ENCODE measurements at places on chromosomes 1 and 21. TPM values are rescaled to one million over a fixed set of nuclear protein-coding genes. Genes with fewer than 3 reads are reported as not detected.

Gene HNRNPCL1
- total RNA-seq, result not detected

Gene CHIT1
- total RNA-seq, result 0.07 TPM

DNA sequence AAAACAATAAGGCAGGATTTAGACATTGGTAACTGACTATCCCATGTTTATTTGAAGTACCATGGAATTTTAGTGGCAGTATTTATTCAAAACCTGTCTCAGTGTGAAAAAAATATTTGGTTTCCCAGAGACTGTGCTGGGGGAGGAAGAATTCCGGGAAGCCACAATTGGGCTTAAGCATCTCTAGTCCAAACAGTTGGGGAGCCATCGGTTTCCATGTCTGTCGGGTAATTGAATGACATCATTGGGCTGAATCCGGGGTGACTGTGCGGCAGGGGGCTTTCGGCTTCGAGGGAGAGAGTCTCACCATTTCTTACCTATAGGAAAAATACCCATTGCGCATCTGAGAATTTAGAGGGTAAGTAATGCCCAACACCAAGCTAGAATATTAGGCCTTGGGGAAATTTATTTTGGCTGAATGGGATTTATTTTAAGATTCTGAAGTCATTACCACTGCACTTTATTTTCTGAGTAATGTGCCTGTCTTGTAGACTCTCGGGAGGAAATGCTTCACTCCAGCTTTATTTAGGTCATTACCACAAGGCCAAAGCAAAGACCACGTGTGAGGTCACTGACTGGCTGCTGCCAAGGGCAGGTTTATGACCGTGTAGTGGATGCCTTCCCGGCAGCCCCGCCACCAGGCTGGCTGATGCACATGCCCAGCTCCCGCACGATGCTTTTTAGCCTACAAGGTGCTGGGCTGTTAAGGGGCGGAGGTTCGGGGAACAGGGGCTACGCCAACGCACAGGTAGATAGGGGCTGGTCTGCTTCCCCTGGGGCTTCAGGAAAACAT, 23.1 kb upstream of the UMODL1 start:
- no peak for DNase-seq
- no peak overlapping the region for H3K4me3 ChIP-seq
- H3K36me3 ChIP-seq, result no peaks in the 10 kb centered on the region
- no peak overlapping the region for H3K27ac ChIP-seq
- no peaks in the 10 kb centered on the region for H3K27me3 ChIP-seq

- H3K4me3 ChIP-seq, result no peak overlapping the region
- H3K27me3 ChIP-seq, result no peaks in the 10 kb centered on the region
- H3K36me3 ChIP-seq, result no peaks in the 10 kb centered on the region
- no peak overlapping the region for H3K27ac ChIP-seq
These were observed 67.6 kb downstream of the SEC16B start for GRCh38 chr1:177902266-177902665.

DNA sequence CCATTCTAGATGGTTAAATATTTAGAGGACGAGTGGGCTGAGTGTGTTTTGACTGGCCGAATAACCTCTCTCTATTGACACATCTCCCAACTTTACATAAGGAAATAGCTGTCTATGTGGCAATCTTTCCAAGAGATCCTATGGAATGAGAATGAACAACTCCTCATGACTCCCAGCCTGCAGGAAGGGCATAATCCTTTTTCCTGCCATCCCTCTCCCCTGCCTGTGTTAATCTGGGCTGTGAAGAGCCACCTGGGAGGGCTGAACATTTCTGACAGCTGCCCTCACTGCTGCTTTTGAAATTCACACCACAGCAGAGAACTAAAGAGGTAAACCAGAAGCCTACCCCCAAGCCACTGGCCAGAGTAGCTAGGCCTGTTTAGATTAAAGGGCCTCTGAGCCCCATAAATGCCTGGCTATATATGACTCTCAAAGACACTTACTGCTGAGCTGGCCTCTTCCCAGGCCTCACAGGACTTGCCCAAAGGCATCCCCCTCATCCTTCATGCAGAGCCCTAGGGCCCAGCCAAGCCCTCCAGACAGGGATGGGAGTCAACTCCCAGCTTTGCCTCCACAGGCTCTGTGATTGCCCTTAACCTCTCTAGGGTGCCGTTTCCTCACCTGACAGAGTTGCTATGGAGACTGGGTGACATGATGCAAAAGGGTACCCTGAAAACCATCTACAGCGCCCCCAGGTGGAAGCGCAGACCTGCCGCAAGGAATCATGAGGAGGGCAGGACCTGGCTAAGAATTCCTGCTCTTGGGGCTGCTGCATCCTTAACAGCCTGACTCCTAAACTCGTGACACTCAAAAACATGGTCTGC, 42.0 kb upstream of the LDLRAP1 start:
- H3K4me3 ChIP-seq, result no peak overlapping the region
- peaks cover 22% of the 10 kb centered on the region for H3K4me1 ChIP-seq
- H3K27me3 ChIP-seq, result no peaks in the 10 kb centered on the region
- no peaks in the 10 kb centered on the region for H3K36me3 ChIP-seq
- DNase-seq, result no peak

DNA sequence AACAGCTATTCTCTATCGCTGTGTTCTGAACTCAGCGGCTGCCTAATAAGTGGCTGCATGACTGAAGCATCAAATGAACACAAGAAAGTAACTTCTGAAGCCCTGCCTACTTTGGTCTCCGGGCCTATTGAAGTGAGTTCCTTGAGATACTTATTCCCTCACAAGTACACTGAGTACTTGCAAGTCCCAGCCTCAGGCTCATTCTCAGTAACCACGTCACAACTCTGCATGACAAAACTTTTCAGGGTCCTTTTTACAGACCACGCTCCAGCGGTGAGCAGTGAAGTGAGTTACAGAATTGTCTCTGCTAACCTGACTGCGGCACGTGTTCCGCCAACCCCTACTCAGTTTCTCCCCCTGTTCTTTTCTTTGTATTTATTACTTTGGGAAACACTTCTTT, 1342.7 kb upstream of the ADGRL4 start:
- H3K4me1 ChIP-seq, result no peaks in the 10 kb centered on the region
- H3K27me3 ChIP-seq, result no peaks in the 10 kb centered on the region
- H3K4me3 ChIP-seq, result no peak overlapping the region
- no peak for DNase-seq
- H3K36me3 ChIP-seq, result no peaks in the 10 kb centered on the region

DNA sequence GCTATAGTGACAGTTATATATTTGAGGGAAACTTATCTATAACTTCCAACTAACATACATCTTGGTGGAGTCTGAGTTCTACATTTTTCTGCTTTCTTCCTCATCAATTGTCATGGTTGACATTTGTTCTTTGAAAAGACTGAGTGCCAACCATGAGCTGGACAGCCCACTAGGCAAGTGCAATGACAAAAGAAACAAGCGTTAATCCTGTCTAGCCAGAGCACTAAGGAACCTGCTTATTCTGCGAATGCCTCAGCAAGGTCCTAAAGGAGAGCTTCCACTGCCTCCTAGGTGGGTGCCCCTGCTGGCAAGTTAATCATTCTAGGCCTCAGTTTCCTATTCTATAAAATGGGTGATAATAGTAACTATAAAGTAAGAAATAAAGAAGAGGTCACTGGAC, 44.8 kb downstream of the IRF2BP2 start:
- no peak overlapping the region for H3K27ac ChIP-seq
- no peaks in the 10 kb centered on the region for H3K4me1 ChIP-seq
- H3K36me3 ChIP-seq, result no peaks in the 10 kb centered on the region

Data from CD8-positive, alpha-beta memory T cell (primary cell).